Activated CD8-positive, alpha-beta memory T cell treated with anti-CD3 and anti-CD28 coated beads, Interleukin-2, amount 10 ng/mL, durations not matched to agents 7 days and 5 days (primary cell): ENCODE measurements at places on chromosomes 4 and X. TPM values are rescaled to one million over a fixed set of nuclear protein-coding genes. Genes with fewer than 3 reads are reported as not detected.

GYPB gene
- total RNA-seq, result 0.70 TPM

VCX3B gene
- total RNA-seq, result not detected

SMIM10L2A gene
- 0.38 TPM for total RNA-seq

CDS1 gene
- total RNA-seq, result not detected

DNA sequence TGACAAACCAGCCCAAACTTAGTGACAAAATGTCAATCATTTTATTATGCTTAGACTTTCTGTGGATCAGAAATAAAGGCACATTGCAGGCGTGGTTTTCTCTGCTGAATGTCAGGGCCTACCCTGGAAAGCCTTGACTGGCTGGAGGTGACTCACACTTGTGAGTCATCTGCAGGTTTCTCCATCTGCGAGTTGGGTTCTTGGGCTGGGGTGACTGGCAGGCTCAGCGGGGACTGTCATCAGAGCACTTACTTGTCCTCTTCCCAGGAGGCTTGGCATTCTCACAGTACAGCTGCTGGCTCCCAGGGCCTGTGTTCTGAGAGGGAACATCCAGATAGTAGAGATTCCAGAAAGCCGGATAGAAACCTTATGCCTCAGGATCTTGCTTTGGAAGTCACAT, 153.8 kb upstream of the AGA start:
- no peaks in the 10 kb centered on the region for H3K27me3 ChIP-seq
- H3K4me1 ChIP-seq, result peaks cover 9% of the 10 kb centered on the region
- no peaks in the 10 kb centered on the region for H3K36me3 ChIP-seq

DNA sequence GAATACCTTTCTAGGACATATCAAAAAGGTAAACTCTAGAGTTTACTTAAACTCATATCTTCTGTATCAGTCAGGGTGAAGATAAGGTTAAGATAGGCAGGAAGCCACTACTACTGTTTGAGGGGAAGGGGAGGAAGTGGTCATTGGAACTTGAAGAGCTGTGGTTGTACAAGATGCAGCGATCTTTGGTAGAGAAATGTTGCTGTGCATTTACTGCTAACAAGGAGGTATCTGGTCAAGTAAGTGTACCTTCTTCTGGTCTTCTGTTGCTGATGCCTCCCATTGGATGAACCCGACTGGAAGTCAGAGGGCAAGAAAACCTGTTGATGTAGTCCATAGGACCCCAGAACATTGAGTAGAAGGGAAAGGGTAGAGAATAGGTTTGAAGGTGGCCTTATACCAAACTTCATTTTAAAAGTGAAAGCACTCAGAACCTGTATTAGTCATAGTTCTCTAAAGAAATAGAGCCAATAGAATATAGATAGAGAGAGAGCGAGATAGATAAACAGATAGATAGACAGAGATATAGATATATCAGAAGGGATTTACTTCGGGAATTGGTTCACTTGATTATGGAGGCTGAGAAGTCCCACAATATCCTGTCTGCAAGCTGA, 47.9 kb upstream of the TSPAN5 start:
- H3K36me3 ChIP-seq, result peaks cover 51% of the 10 kb centered on the region
- no peaks in the 10 kb centered on the region for H3K27me3 ChIP-seq
- peak overlapping the region; percentile 93 for H3K27ac ChIP-seq
- DNase-seq, result peak; percentile 79
- H3K4me3 ChIP-seq, result peak overlapping the region; percentile 65

DNA sequence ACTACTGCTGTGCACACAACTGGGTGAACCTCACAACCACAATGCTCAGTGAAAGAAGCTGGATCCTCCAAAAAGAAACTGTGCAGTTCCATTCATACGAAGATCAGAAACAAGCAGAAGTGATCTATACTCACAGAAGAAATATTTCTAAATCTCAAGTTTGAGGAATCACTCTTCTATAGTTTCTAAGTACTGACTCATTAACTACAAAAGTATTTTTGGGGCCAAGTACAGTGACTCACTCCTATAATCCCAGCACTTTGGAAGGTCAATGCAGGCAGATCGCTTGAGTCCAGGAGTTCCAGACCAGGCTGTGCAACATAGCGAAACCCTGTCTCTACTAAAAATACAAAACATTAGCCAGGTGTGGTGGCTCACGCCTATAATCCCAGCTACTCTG, 51.3 kb upstream of the RELL1 start:
- no peaks in the 10 kb centered on the region for H3K4me1 ChIP-seq
- peaks cover 13% of the 10 kb centered on the region for H3K27me3 ChIP-seq
- no peaks in the 10 kb centered on the region for H3K36me3 ChIP-seq

GRCh38 chr4:134668237-134668636, 466.6 kb upstream of the PABPC4L start:
- no peak overlapping the region for H3K4me3 ChIP-seq
- no peaks in the 10 kb centered on the region for H3K27me3 ChIP-seq
- H3K27ac ChIP-seq, result no peak overlapping the region
- DNase-seq, result no peak

DNA sequence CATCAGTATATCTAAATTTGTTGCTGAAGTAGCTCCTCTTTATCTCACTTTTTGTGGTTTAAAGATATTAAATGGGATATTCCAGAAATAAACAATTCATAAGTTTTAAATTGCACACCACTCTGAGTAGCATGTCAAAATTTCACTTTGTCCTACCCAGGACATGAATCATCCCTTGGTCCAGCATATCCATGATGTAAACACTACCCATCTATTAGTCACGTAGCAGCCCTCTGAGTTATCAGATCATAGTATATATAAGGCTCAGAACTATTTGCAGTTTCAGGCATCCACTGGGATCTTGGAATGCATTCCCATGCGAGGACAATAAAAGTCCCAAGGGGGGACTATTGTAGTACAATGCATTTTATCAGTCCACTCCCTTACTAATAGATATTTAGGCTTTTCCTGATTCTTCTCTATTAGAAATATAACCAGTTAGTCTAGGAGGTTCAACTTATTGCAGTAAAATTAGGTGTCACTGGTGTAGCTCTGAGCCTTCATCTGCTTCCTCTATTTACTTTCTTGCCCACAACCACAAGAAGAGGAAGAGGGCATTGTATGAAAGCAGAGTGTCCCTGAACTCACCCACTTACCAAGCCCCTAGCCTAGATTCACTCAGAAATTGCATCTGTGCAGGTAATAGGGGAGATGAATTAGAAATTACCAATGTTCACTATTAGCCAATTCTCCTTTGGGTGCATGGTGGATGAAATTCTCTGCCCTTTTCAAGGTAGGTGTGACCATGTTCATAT, 409.8 kb upstream of the GALNT7 start:
- no peaks in the 10 kb centered on the region for H3K36me3 ChIP-seq
- no peak overlapping the region for H3K4me3 ChIP-seq
- no peaks in the 10 kb centered on the region for H3K27me3 ChIP-seq
- no peak overlapping the region for H3K27ac ChIP-seq
- no peaks in the 10 kb centered on the region for H3K4me1 ChIP-seq

DNA sequence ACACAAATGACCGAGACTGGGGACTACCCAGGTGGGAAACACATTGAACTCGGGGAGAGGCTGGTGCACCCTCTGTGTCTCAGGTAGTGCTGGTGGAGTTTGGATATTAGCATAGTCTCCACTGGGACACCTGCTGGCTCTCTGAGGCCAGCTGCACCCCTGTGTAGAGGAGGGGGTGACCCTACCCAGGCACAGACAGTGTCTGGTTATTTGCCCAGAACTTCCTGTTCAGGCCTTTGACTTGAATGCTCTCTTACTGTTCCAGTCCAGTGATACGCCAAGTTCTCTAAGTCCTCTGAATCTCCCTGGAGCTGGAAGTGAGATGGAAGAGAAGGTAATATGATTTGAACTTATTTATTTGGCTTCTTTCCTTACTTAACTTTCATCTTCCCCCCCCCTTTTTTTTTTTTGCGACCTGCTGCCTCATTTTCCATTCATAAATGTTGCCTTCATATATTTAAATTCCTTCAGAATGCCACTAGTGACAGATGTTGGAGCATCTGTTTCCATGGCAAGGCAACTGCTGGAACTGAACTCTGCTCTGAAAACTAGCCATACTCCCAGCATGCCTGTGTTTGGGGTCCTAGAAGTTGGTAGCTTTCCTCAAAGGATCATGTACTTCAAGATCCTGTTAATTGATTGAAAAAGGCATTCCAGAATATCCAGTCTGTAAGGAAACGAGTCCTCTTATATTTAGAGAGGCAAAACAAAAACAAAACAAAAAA, 76.7 kb downstream of the AASDH start:
- no peak overlapping the region for H3K27ac ChIP-seq
- DNase-seq, result no peak
- no peaks in the 10 kb centered on the region for H3K36me3 ChIP-seq
- no peaks in the 10 kb centered on the region for H3K4me1 ChIP-seq

GRCh38 chrX:19272452-19272851, 71.3 kb upstream of the PDHA1 start:
- no peak overlapping the region for H3K4me3 ChIP-seq
- DNase-seq, result no peak
- no peak overlapping the region for H3K27ac ChIP-seq
- H3K27me3 ChIP-seq, result no peaks in the 10 kb centered on the region
- H3K36me3 ChIP-seq, result no peaks in the 10 kb centered on the region

GRCh38 chrX:23726191-23726590, 16.9 kb downstream of the ACOT9 start:
- peaks cover 23% of the 10 kb centered on the region for H3K36me3 ChIP-seq
- no peak overlapping the region for H3K4me3 ChIP-seq
- no peak for DNase-seq
- peaks cover 7% of the 10 kb centered on the region for H3K4me1 ChIP-seq

- H3K4me1 ChIP-seq, result no peaks in the 10 kb centered on the region
- no peak overlapping the region for H3K27ac ChIP-seq
- no peak for DNase-seq
- no peaks in the 10 kb centered on the region for H3K36me3 ChIP-seq
- H3K27me3 ChIP-seq, result no peaks in the 10 kb centered on the region
- H3K4me3 ChIP-seq, result no peak overlapping the region
These were observed 60.6 kb downstream of the BTC start for GRCh38 chr4:74733756-74734155.

DNA sequence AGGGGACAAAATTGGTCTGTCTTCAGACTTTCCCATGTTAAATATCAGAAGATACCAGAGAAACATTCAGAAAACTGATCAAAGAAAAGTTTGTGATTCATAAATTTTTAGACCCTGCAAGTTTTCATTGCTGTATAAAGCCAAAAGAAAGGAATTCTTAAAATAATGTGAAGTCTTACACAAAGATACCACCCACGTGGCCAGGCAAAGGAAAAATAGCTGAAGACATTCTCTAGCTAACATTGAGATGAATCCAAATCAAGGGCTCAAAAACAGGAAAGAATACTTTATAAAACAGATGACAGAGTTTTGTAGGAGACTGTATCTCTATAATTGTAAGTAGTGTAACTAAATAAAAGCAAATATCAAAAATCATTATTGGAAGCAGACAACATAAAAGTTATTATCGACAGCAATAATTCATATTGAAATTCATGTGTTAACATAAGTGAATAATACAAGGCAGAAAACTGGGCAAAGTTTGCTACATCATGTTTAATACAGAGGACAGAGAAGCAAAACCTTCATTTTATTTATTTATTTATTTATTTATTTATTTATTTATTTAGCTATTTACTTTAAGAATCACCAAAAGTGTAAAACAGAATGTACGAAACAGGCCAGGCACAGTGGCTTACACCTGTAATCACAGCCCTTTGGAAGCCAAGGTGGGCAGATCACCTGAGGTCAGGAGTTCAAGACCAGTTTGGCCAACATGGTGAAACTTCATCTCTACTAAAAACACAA, 204.6 kb upstream of the SLIT2 start:
- H3K27me3 ChIP-seq, result no peaks in the 10 kb centered on the region
- no peak for DNase-seq
- no peaks in the 10 kb centered on the region for H3K36me3 ChIP-seq
- H3K27ac ChIP-seq, result no peak overlapping the region

DNA sequence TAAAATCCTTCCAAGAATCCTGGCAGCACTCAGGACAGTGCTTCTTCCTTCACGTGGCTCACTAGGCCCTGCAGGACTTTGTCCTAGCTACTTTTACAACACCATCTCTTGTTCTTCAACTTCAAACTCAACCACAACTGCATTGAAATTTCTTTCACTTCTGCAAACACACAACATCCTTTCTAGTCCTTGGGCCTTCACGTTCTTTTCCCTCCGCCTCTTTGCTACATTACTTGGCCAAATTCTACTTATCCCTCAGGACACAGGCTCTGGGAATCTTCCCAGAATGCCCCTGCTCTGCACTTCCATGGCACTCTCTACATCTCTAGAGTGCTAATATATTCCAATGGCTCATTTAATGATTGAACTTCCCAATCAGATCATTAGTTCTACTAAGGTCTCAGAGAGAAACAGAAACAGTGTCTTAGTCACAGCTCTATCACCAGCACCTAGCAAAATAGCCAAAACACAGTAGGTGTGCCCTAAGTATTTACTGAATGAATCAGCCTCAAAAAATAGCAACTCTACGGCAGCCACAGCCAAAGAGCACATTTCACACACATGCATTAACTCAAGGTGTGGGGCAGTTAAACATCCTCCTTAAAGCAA, 73.3 kb downstream of the MANBA start:
- DNase-seq, result no peak
- no peaks in the 10 kb centered on the region for H3K27me3 ChIP-seq
- no peak overlapping the region for H3K27ac ChIP-seq
- peaks cover 8% of the 10 kb centered on the region for H3K36me3 ChIP-seq

DNA sequence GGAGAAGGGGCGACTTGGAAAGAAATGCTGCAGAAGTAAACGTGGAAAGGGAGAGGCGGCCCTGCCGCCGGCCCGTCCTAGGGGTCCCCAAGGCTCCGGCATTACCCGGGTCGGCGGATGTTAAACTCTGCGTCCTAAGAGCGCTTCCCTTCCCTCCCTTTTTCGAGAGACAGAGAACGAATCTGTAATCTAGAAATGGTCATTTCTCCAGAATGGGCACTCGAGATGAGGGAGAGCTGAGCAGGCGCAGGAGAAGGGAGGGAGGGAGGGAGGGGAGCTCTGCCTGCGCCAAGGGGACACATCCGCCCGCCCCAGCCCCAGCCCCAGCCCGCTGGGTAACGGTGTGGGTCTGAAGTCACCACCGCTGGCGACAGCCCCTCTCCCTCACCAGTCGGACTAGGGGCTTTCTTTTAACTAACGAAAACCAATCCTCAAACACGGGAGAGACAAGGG, 1.7 kb downstream of the HCFC1 start:
- no peaks in the 10 kb centered on the region for H3K27me3 ChIP-seq
- H3K4me1 ChIP-seq, result peaks cover 39% of the 10 kb centered on the region
- peak overlapping the region; percentile 100 for H3K27ac ChIP-seq
- peak overlapping the region; percentile 95 for H3K4me3 ChIP-seq
- no peak for DNase-seq

- peaks cover 38% of the 10 kb centered on the region for H3K27me3 ChIP-seq
- H3K4me3 ChIP-seq, result no peak overlapping the region
- peaks cover 12% of the 10 kb centered on the region for H3K4me1 ChIP-seq
- peaks cover 6% of the 10 kb centered on the region for H3K36me3 ChIP-seq
These were observed 120.8 kb downstream of the EGF start for GRCh38 chr4:110033355-110034025.
